ENCODE measurements at places on chromosomes 6 and 20.

- DNase-seq = no peak
Observed at GRCh38 chr20:4912380-4913142, 88.7 kb downstream of the SLC23A2 start.

DNA sequence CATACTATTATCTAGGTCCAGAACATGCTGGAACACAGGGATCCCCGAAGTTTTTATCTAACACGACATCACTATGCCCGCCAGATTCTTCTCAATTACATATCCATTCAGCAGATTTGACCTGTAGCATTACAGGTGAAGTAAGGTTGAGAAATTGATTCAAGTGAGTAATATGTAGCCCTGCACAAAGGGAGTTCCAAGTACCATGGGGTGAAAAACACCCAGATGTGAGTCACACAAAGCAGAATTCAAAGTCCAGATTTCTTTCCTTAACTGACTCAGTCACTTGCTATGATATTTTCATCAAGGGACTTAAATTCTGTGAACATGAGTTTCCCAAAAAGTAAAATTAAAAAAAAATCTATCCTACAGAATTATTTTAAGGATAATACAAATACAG is 655.4 kb upstream of the PTCHD4 start:
- no peak for DNase-seq

- no peak for DNase-seq
Observed at GRCh38 chr20:19241440-19241839, 29.0 kb downstream of the SLC24A3 start.

DNA sequence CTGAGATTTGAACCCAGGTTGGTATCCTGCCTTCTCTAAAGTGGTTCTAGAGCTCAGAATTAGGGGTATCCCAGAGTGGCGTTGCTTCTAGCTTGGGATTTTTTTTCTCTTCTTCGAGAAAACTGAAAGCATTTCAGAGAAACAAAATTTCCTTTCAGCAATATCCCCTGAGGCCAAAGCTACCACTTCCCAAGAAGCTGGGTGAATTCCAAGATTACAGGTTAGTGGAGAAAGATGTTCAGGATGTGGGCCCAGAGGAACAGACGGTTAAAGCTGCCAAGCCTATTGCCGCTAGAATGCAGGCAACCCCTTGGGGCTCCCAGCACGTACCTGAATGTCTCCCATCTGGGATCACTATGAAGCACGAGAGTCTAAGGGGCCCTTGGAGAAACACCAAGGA is 134.1 kb downstream of the FOXO3 start:
- no peak for DNase-seq

Measured in stimulated activated naive CD8-positive, alpha-beta T cell treated with anti-CD3 and anti-CD28 coated beads, Interleukin-15, Interleukin-2, amounts not matched to agents 100 U/mL and 50 U/mL, for 24 hours (primary cell).